ENCODE measurements at places on chromosomes 16 and 17. TPM values are rescaled to one million over a fixed set of nuclear protein-coding genes. Genes with fewer than 3 reads are reported as not detected.

DNA sequence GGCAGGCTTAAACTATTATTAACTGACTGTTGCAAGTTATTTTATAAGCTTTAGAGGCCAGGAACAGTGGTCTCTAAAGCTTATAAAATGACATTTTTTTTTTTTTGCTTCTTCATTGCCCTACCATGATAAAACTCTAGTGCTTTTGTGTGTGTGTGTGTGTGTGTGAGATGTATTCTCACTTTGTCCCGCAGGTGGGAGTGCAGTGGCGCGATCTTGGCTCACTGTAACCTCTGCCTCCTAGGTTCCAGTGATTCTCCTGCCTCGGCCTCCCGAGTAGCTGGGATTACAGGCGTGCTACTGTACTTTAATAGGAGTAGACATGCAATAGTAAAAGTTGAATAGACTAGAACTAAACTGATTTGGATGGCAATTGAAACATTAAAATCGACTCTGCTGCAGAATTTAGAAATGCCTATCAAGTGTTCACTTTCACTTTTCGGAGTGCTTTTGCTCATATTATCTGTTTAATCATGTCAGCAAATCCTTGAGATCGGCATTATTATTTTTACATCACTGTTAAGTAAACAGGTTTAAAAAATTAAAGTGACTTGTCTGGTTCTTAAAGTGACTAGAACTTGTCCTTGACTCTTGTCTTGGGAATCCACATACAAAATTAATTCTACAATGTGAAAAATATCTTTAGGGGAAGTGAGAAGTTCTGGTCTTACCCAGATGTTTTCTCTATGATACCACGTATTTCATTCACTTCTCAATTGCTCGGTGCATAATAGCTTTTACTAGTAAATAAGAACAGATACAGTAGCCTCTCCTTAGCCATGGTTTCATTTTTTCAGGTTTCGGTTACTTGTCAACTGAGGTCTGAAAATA is 8.4 kb upstream of the PCTP start:
- no peak for DNase-seq

DNA sequence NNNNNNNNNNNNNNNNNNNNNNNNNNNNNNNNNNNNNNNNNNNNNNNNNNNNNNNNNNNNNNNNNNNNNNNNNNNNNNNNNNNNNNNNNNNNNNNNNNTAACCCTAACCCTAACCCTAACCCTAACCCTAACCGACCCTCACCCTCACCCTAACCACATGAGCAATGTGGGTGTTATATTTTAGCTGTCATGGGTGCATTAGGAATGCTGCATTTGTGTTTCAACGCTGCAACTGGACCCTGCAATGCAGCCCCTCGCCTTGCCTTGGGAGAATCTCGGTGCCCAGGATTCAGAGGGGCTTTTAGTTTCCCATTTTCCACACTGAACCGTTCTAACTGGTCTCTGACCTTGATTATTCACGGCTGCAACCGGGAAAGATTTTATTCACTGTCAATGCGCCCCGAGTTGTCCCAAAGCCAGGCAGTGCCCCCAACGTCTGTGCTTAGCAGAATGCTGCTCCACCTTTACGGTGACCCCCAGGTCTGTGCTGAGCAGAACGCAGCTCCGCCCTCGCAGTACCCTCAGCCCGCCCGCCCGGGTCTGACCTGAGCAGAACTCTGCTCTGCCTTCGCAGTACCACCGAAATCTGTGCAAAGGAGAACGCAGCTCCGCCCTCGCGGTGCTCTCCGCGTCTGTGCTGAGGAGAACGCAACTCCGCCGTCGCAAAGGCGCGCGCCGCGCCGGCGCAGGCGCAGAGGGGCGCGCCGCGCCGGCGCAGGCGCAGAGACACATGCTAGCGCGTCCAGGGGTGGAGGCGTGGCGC is 43.3 kb downstream of the POLR3K start:
- no peak for DNase-seq

DNA sequence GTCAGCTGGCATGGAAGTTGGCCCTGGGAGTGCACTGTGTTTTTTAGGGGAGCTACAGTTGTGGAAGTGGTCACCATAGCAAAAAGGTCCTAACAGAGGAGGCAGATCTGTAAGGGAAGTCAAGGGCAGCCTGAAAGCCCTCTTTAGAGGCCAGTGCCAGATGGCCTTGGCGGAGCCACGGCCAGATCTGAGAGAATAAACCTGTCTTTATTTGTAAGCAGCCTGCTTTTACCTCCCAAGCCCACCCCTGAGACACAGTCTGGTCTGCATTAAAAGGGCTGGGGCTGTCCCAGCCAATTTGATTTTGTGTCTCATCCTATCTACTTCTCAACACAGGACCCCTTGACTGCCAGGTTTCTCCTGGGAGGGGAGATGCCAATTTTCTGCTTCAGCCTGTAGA is 51.0 kb upstream of the NOL11 start:
- no peak for DNase-seq

DNA sequence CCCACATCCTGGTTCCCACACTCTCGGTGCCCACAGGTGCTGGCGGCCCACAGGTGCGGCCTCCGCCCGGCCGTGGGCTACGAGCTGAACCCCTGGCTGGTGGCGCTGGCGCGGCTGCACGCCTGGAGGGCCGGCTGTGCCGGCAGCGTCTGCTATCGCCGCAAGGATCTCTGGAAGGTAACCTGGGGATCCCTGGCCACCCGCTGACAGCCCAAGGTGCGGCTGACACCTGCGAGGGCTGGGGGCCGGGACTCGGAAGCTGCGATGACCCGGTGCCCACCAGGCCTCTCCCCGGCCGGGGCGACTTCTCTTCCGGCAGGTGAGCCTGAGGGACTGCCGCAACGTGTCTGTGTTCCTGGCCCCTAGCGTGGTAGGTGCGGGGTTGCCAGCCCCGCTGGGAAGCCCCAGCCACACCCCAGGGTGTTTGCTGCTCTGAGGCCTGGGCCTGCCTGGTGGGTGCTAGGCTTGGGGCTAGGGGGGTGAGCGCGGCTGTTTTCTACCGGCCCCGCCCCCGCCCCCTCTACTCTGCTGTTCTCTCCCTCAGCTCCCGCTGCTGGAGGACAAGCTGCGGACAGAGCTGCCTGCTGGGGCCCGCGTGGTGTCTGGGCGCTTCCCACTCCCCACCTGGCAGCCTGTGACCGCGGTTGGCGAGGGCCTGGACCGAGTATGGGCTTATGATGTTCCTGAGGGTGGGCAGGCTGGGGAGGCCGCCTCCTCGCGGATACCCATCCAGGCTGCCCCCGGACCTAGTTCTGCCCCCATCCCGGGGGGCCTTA is 1.0 kb downstream of the ANTKMT start:
- no peak for DNase-seq

- no peak for DNase-seq
These were observed 33.7 kb downstream of the DDX19A start for GRCh38 chr16:70380248-70380918.

DNA sequence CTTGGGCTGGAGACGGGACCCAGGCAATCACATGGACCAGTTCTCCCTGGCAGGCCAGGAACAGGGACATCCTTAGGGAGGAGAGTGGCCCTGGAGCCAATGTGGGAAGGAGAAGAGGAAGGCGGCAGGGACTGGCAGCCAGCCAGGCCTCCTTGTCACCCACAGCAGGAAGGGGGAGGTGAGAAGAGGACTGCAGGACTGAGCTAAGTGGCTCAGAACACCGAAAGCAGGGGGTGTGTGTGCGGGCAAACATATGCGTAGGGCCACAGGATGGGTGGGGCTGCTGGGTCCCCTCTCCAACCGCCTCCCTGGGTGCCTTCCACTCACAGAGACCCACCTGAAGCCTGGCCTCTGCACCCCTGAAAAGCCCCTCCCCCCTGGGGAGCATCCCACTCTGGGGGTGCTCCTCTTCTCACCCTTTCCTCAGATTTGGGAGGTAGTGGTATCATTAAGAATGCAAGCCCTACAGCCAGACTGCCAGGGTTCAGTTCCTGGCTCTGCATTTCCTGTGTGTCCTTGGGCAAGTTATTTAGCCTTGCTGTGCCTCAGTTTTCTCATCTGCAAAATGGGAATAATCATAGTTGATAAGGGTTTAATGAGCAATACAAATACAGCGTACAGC is 8.1 kb downstream of the PNMT start:
- DNase-seq: no peak

DNA sequence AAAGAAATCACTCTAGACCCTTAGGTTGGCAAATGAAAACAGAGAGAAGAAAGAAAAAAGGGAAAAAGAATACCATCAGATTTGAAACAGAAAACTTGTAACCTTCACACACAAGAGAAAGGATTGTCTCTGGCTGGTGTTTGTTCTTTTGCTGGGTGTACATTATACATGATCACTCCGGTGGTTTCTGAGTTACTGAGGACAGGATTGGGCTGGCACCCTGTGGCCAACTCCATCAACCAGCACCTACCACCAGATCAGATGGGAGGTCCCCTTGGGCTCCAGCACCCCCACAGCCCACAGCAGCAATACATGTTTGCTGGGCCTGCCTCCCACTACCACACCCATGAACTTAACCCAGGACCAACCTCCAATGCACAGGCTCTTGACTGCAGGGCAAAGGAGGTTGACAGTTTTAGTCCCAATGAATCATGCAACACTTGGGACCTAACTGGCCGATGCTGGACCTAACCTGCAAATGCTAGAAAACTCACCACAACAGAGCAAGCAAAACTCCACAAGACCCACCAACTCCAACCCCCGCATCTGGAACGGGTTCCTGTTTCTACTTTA is 308.3 kb downstream of the SOX9 start:
- DNase-seq: no peak

DNA sequence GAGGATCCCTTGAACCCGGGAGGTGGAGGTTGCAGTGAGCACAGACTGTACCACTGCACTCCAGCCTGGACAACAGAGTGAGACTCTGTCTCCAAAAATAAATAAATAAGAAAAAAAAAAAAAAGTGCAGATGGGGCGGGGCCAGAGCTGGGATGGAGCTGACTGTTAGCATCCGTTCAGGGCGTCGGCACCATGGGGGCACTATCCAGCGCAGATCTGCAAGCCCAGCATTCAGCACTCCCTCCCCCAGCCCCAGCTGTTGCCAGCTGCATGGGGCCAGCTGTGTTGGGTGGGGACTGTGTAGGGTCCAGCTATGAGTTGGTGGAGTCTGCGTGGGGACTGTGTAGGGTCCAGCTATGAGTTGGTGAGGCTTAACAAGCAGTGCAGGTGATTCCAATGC is 13.3 kb downstream of the GPRC5C start:
- DNase-seq: no peak

- DNase-seq: no peak
These were observed 208.9 kb upstream of the WSCD1 start for GRCh38 chr17:5861246-5861645.

Gene PABPN1L
- total RNA-seq: not detected

Gene ZG16B
- not detected for total RNA-seq

Gene CMTM2
- total RNA-seq: 1.3 TPM

Gene TNFRSF17
- not detected for total RNA-seq

Gene TBC1D3
- total RNA-seq: not detected

Gene CHST5
- 0.11 TPM for total RNA-seq

Gene CSH2
- not detected for total RNA-seq

Measured in cardiac septum (tissue), 1 donor.